ENCODE measurements at places on chromosomes 7 and 10.

- DNase-seq: no peak
Measured at GRCh38 chr7:88357294-88357693, 50.6 kb upstream of the STEAP4 start.

- no peak for DNase-seq
Measured at GRCh38 chr7:29046978-29047377, 88.8 kb upstream of the TRIL start.

DNA sequence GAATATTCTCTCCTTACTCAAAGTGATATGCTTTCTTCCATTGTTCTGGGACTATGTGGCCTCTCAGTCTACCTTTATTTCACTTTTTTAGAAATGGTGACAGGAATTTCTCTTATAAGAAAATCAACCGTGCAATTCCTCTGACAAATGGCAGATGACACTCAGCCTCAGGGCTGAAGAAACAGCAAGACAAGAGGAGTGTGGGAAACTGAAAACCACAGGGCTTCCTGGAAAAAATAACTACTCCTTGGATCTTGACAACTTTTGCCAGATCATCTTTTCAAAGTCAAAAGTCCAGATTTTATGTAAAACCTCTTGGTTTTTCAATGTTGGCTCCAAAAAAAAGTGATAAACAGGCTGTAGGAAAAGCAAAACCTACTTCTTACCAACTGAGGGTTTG, 121.5 kb downstream of the TYW1B start:
- no peak for DNase-seq

DNA sequence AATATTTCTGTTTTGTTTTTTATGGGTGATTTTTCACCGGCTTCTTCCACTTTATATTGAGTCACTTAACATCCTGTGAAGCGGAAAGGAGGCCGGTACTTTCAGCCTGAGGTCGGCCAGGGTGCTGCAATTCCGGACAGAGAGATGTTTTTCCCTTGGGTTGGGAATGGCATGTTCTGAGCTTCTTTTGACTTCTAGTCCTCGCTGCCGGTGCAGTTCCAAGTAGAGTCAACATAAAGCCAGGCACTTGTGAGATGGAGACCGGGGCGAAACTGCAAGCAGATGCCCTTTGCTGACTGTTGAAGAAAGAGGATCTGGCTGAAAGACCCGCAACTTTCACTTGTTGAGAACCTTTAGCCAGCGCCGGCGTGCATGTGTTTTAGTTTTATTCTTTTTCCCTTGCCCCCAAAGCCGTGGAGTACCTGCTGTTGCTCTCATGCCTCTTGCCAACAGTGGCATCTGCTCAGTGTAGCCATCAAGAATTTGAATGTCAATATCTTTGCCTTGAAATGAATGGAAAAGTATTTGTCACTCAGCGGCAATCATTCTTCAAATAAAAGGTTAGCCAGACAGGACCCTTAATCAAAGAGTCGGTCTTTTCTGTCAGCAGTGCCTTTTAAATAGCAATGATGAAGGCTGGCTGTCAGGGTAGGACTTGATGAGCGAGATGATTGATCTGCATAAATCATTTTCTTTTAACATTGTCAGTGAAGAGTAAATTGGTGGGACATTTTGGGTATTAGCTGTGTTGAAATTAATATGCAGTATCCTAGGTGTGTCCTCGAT, 351.2 kb downstream of the LRMDA start:
- DNase-seq: no peak

DNA sequence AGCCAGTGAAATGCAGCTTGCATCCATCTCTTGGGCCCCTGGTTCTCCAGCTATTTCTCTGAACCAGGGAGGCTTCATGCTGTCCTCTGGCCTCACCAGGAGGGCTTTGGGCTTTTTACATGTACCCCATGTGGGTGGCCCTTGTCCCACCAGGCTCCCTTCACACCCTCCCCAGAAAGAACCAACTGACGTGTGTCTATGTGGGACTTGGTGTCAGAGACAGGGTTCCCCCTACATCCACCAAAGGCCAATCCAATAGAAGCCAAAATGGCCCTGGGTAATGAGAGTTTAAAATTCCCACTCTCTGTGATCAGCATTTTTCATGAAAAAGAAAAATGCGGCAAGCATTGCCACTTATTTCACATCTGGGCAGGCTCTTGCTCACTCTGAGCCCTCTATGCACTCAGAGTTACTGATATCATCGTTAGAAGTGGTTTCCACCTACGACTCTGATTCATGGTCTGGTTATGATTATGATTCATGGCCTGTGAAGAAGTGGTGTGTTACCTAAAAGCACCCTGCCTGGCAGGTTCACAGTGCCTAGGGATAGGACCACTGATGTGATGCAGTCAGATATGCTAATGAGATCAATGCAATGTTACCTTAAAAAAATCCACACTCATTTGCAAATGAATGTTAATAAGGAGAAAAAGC, 133.5 kb downstream of the BUB3 start:
- DNase-seq: no peak

GRCh38 chr7:67698354-67698753, 701.7 kb downstream of the TYW1 start:
- no peak for DNase-seq

DNA sequence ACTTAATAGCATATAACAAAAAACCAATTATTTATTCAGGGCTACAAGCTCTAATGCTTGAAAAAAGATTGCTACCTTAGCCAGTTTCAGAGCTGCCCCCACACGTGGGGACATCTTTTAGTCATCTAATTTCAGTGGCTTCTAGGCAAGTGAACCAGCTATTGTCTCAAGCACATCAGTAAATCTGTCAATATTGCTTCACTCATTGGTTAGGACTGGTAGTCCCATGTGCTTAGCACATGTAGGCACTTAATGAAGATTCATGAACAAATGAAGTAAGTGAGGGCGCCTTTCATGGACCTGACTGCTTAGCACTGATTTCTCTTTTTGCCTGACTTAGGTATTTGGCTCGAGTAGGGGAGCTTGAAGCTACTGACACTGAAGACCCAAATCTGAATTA, 19.6 kb downstream of the ENTPD7 start:
- DNase-seq: no peak

DNA sequence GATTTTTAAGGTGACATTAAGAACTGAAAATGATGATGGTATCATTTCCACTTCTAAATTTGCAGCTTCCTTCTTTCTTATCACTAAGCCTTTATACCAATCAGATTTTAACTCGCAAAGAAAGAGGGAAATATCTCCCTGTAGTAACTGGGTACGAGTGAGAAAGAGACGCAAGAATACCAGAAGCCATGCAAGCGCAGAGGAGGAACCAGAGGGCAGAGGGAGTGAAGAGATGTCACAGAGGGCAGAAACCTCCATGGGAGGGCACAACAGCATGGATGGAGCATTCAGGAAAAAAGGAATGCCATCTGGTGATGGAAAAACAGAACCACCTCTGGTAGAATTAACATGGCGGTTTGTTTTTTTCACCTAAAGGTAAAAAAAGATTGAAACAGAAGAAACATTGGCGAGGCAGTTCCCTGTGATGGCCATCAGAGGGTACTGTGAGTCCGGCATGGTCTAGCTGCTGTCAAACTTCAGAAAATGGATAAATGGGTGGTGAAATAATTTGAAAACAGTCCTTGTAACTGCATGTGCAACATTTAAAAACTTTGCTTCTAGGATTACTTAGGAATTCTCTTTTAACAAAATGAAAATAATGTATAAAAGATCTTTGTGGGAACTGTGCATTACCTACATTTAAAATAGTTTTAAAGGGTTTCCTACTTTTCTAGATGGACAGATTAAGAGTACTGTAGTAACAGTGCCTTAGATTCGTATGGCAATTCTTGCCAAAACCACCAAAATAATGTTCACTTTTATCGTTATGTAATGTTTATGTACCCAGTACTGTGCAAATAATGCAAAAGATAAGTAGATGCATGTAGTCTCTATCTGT, 91.8 kb downstream of the ARHGAP12 start:
- DNase-seq: no peak

DNA sequence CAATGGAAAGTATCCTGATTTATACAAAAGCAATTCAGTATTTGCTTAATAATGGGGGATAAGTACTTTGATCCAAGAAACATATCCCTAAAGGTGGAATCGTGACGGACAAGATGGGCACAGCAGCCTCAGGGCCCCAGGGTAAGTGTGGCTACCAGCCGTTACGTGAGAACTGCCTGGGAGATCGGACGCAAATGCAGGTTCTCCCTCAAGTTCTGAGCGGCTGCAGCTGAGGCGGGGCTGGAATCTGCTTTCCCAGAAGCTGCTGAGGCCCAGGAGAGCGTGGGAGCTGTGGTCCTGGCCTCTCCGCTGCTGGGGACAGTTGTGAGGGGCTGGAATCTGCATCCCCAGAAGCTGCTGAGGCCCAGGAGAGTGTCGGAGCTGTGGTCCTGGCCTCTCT, 13.5 kb downstream of the FOXL3 start:
- DNase-seq: no peak

DNA sequence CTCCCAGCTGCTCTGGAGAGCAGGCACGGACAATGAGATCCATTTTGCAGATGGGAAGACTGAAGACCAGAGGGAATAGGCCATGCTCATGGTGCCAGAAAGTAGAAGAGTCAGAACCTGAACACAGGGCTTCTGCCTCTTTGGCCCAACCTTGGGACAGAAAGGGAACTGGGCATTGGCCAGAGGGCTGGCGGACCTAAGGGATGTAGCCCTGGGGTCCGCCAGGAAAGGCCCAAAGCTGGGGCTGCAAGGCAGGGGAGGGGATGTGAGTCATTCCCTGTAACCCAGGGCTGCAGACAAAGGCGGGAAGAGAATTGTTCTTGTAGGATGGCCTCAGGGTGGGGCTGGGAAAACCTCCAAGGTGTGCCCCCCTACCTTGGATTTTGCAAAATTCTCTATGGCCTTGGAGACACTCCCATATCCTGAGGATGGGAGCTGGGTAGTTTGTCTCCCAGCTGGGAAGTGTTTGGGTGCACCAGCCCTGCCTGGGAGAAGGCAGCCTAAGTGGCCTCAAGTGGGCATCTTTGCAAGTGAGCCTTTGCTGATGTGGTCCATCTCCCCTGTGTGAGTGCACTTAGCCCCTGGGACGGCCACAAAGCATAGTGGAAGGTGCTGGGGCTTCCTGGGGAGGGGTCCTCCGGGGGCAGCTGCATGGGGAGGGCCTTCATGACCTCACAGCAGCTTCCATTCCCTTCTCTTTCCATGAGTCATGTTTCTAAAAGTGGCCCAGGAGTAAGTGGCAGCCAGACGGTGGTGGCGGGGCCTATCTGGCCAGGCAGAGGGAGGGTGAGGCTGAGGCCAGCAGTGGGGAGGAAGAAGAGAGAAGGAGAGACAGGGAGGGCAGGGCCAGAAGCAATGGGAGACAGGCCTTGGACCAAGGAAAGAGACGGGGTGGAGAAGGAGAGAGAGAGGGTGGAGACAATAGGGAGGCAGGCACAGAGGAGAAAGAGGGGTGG, 9.2 kb downstream of the AQP1 start:
- DNase-seq: no peak

DNA sequence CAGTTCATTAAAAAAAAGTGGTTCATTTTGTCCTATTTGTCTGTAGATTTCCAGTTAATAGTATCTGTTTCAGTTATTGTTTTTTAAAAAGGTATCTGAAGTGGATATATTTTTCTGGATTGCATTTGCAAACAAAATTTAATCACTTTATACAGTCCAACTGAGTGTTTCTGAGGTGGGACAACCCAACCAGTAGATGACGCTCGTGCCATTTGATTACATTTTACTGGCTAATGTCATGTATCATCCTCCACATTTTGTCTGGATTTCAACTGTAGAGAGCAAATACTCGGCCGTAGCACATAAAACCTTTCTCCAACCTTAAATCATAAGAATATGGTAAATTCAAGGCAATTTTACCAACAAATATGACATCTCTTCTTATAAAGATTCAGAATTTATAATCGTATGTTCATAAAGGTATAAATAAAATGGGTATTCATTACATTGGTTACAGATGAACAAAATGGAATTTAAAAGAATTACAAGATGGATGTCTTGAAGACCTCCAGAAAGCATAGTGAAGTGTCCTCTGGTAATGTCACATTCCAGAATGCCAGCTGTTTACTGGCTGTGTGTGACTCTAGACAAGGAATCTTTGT, 789.0 kb downstream of the PHTF2 start:
- no peak for DNase-seq

Data from NCI-H2171 treated with DMSO at 0.1 percent for 48 hours (cell line).